Mesenchymal stem cell (in vitro differentiated cells and primary cell): ENCODE measurements at places on chromosomes 4 and X.

GRCh38 chr4:182916483-182917181, 554 bp downstream of the DCTD start:
- DNase-seq = peak; percentile 71

GRCh38 chr4:100492129-100492528, 25.7 kb downstream of the EMCN start:
- DNase-seq = no peak

DNA sequence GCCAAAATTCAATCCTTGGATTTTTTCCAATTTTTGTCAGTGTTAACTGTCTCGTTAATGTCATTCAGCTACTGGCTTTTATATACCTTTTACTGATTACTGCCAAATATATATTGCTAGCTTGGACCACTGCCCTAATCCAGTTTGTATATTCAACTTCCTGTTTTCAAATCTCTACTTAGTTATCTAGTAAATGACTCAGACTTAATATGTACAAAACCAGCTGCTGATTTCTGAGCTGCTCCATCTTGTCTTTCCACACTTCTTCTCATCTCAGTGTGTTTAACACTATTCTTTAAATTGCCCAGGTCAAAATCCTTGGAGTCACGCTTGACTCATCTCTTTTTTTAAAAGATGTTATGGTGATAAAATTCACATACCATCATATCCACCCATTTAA, 1196.7 kb downstream of the RAPGEF2 start:
- DNase-seq = peak; percentile 2

- DNase-seq = no peak
These were observed 409.7 kb downstream of the GLUD2 start for GRCh38 chrX:121457096-121457495.

DNA sequence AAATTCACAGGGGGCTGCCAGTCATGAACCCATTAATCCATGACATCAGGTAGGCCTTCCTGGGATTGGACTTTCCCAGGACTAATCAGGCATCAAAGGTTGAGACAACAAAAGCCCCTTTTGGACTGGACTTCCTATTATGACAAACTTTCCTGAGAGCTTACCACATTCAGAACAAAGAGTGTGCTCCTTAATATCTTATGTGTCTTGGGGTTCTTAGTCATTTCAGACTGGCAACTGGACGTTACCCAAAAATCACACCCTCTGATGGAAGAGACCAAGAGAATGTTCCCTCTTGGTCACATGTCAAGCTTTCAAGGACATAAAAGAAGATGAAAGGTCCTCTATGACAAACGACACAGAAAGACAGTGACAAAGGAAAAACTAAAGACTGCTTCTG, 31.6 kb upstream of the PPP1R2C start:
- DNase-seq = no peak

DNA sequence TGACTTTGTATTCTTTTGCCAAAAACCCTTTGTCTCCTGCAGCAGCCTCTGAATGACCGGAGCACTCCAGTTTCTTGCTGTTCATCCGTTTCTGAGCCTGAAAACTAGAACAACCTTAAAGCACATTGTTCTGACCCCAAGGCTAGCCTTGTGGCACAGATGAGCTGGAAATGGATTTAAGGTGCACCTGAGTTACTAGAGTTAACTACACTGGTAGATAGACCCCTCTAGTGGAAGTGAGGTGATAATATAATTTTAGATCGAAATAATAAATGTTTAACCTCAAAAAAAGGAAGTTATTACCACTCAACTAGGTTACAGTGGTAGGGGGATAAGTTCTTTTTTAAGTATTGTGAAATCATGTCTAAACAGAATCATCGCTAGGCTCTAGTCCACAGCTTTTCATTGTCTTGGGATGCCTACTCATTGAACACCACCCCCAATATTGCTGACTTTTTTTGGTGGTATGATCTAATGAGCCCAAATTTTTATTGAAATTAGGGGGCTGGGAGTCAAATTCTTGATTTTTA, 2.7 kb downstream of the PLS3 start:
- no peak for DNase-seq

DNA sequence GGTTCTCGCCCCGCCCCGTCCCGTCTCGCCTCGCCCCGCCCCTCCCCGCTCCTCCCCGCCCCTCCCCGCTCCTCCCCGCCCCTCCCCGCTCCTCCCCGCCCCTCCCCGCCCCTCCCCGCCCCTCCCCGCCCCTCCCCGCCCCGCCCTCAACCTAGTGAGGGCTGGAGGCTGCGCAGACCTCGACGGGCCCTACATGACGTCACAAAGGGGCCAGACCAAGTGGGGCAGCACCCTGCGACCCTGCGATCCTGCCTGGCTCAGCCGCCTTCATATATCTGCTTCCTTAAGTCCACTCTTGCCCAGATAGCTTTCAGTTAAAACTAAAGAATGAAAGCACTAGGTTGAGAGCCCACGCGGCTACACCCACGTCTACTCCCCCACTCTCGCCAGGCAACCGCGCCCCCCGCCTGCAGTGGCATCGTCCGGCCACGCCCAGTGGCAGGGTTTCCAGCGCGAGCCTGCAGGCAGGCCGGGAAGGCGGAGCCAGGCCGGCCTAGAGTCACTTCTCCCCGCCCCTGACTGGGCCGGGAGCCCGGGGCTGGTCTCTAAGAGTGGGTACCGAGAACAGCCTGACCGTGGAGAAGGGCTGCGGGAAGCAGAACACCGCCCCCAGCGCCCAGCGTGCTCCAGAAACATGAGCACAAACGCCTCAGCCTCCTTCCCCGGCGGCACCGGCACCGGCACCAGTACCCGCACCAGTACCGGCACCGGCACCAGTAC, 1.5 kb upstream of the MAOA start:
- peak; percentile 95 for DNase-seq

GRCh38 chr4:80370635-80371034, 35.1 kb downstream of the CFAP299 start:
- no peak for DNase-seq

GRCh38 chr4:10622728-10623127, 61.8 kb downstream of the CLNK start:
- DNase-seq = no peak

DNA sequence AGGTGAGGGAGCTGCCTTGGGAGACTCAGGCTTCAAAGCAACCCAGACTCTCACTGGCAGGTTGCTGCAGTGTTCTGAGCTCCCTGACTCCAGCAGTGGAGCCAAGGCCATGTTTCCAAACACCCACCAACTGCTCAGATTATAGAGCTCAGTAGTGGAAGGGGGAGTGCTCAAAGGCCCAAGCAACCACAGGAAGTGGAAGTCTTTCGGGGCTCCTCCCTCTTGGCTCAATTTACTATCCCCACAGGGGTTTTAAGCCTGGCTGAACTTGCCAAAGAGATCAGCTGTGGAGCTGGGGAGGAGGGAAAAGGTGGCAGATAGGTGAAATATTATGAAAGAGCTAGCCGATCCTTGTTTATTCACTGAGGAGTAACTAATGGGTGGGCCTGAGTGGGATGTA, 82.5 kb downstream of the HPRT1 start:
- DNase-seq = peak; percentile 73

GRCh38 chrX:44462850-44463249, 79.8 kb downstream of the FUNDC1 start:
- DNase-seq = no peak

DNA sequence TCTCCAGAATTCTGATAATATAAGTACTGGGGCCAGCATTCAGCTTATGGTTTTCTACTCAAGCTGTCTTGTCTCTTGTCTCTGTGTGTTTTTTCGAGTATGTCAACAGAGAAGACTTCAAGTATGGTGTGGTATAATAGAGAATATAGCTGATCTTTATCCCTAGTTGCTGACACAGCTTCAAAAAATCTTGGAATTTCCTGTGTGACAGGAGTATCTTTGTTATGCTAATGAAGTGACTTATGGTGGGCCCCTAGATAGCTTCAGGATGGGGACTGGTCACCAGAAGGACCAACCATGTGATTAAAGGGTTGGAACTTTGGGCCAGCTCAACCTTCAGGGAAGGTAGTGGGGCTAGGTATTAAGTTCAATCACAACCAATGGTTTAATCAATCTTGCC, 2.9 kb downstream of the GPRASP3 start:
- DNase-seq = no peak

DNA sequence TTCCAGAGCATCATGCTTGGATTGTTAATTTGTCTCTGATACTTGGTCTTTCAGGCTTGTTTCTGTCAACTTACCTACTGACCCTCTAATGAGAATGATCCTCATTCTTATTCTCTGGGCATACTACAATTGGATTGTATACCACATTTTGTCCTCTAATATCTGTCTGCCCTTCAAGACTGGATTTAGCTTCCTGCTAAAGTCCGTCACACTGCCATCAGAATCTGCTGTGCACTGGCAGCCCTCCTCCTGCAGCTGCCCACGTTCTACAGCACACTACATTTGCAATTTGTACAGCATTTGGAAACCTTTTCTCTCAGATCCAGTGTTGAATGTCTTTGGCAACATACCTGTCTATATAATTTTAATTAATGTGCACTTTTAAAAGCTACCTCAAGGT, 183.1 kb downstream of the ZNF330 start:
- no peak for DNase-seq

DNA sequence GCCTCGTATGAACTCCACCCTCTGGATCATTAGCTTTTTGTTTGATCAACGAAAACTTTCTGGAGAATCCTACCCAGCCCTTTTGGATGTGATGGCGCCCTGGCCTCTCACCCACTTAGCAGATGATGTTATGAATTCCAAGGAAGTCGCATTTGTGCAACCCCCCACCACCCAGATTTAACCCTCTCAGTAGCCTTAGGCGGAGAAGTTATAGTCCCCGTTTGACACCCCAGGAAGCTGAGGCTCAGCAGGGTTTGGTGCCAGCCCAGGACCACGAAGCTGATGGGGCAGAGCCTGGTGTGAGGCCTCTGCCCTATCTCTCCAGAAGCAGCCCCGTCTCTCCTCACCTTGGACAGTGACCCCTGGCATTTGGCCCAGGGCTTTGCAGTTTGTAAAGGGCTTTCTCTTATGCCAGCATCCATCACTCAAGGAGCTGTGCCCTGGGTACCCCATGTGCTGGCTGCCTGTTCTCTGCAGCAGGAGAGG, 1.0 kb downstream of the WFS1 start:
- peak; percentile 23 for DNase-seq

- DNase-seq = peak; percentile 49
These were observed 114.8 kb upstream of the NEIL3 start for GRCh38 chr4:177194906-177195305.

DNA sequence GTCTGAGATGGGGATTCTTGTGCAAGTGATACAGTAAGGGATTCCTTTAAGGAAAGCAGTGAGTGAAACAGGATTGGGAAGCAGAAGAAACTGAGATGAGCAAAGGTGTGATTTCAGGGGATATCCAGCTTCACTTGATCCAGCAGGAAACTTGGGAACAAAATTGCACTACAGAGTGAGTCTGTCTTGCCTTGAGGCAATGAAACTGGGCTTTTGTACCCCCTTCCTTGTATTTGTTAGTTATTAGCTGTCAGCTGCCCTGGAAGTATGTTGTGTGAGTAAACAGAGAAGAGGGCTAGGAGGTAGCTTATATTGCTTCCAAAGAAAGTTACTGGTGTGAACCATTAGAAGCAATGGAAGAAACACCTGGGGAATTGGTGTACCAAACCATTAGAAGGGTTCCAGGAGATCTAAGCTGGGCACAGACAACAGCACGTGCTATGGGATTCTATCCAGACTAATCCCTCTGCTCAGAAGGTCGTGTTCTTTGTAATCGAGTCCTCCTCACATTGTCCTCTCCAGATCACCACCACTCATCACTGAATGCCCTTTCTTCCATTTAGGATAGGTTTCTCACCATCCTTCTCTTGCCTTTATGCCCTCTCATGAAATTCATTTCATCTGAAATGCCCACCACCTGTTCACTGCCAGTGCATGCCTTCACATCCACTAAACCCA, 76.0 kb downstream of the PDLIM5 start:
- no peak for DNase-seq

- peak; percentile 14 for DNase-seq
These were observed 46.9 kb downstream of the XIAP start for GRCh38 chrX:123906557-123907316.

DNA sequence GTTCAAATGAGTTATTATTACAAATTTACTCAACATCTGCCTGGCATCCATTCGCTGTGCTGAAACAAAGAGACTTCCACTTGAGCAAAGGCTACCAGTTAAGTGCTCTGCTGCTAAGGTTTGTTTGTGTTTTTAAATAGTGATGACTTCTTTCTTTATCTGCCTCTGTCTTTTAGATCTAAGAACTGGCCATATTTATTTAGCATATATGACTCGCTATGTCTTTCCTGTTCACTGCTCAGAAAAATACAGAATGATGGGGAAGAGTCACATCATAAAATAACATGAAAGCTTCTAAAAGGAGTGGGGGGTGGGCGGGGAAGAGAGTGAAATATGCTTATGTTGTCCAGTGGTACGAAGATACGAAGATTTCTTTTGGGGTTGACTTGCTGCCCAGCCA, 322.2 kb downstream of the GPAT3 start:
- DNase-seq = no peak

- DNase-seq = no peak
These were observed 339.6 kb downstream of the ANKRD50 start for GRCh38 chr4:124372916-124373315.

DNA sequence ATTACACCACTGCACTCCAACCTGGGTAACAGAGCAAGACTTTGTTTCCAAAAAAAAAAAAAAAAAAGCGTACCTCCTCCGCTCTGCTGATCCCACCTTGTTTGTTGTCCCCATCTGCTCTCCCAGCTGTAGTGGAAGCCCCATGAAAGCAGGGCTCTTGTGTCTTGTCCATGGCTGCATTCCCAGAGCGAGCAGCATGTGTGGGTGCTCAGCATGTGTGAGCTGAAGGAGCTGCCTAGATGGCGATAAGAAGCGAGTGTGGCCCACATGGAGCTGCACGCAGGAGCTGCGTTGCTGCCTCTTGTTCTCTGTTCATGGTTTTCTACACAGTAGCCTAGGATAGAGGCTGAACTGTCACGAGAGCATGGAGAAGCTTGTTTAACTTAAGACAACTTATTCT, 12.4 kb downstream of the NSD2 start:
- no peak for DNase-seq

GRCh38 chrX:110407910-110408545, 49.4 kb downstream of the RTL9 start:
- DNase-seq = peak; percentile 71

DNA sequence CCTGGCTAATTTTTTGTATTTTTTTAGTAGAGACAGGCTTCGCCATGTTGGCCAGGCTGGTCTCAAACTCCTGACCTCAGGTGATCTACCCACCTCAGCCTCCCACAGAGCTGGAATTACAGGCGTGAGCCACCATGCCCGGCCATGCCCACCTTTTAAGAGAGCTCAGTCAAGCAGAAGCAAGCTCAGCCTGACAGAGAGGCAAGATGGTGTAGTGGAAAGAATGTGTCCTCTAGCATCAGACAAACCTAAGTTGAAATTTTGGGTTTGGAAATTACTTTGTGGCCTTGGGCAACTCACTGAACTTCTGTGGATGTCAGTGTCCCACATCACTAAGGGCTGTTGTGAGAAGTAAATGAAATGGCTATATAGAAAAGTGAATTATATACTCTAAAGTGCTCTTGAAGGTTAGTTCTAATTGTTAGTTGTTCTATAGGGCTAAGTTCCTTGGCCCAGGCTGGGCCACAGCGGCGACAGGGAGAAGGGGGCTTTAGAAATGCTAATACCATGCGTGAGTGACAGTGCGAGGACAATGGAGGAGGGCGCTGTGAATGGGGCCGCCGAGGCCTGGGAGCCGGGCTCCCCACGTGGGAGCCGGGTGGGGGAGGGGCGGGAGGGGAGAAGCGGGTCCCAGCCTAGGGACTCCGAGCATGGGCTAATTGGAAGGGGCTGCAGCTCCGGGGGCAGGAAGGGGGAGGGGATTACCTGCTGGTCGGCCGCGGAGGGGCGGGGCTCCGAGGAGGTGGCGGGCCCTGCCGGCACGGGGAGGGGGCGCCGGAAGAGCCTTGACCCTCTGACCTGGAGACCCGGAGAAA, 15.6 kb downstream of the PJA1 start:
- no peak for DNase-seq

GRCh38 chr4:55169352-55169961, 44.1 kb upstream of the KDR start:
- peak; percentile 90 for DNase-seq
